Hematopoietic multipotent progenitor cell treated with erythropoietin and hydrocortisone succinate and interleukin-3 and kit ligand, for 8 days (in vitro differentiated cells): ENCODE measurements at places on chromosomes 16 and 17.
A peak's percentile ranks its signal among the peaks of the same experiment; 100 is the strongest.

- no peak for DNase-seq
These were observed 5.8 kb upstream of the IL17C start for GRCh38 chr16:88632587-88632930.

DNA sequence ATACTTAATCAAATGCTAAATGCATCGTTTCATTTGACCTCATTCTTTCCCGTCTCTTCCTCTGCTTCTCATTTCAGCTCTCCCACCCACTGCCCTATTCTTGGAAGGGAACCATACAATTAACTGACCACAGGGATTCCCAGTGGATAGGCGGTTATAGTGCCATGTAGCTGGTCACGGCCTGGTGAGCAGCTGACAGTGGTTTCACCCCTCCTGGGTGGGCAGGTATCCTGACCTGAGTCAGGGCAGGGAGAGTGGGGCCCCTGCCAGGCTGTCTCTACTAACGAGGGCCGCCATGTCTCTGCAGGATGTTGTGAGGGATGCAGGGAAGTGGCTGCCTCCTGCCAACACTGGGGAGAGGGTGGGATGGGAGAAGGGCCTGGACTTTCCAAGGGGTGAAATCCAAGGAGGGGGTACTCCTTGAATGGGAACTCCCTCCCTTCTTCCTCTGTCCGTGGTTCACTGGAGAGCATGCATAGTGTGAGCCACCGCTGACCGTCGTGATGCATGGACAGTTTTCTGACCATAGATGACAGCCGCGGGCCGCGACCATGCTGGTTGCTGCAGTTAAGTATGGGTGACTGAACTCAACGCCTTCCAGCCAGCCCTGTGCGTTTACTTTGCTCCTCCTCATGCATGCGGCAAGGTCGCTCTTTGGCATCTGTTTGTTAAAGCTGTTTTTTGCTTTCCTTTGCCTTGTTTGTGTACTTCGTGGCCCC, 95.9 kb downstream of the RPTOR start:
- no peak for DNase-seq

DNA sequence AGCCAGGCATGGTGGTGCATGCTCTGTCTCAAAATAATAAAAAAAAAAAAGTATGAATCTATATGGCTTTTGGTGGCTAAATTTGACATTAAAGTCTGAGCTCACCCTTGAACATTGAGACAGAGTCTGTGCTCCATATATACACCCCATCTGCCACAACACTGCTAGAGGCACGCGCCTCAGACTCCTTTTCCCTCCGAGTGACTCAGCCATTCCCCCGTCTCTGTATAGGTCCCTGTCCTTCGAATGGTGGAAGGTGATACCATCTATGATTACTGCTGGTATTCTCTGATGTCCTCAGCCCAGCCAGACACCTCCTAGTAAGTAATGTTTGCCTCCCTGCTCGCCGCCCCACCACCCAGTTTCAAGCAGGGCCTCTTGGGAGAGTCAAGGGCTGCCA, 4.5 kb upstream of the EFNB3 start:
- DNase-seq = peak; percentile 49

GRCh38 chr17:17177176-17177575, 29.0 kb downstream of the PLD6 start:
- DNase-seq = no peak
